ENCODE measurements at places on chromosomes 12 and 14. TPM values are rescaled to one million over a fixed set of nuclear protein-coding genes. Genes with fewer than 3 reads are reported as not detected.

- H3K4me1 ChIP-seq, result no peaks in the 10 kb centered on the region
- H3K27ac ChIP-seq, result no peak overlapping the region
- no peaks in the 10 kb centered on the region for H3K27me3 ChIP-seq
Measured at GRCh38 chr14:97762386-97762785, 965.2 kb downstream of the VRK1 start.

Gene KRT82
- total RNA-seq, result not detected

DNA sequence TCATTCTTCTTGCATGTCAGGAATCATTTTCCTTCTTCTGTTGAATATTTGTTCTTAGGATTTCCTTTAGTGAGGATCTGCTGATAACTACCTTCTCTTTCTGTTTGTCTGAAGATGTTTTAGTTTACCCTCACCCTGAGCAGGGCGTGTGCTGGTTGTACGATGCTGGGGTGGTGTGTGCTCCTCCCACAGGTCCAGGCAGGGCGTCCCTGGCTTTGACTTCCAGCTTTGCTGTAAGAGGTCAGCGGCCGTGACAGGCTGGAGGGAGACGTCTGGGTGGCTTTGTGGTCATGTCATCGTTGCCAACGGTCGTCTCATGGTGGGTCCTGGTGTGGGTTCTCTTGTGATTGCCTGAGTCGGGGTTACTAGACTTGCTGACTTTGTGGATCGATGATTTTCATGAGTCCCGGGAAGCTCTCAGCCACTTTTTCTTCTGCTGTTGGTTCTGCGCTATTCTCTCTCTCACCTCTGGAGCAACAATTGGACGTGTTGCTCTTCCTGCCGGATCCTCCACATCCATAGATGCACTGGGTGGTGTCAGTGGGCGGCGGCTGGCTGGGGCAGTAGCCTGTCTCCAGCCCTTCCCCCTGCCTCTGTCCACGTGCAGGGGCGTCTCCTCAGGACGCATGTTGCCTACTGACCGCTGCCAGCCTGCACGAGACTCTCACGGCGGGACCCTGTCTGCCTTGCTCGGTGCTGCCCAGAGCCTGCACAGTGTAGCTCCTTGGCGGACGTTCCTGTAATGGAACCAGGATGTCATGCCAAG is 8.4 kb downstream of the PACS2 start:
- no peak for DNase-seq
- no peak overlapping the region for H3K27ac ChIP-seq
- H3K36me3 ChIP-seq, result no peaks in the 10 kb centered on the region
- H3K27me3 ChIP-seq, result no peaks in the 10 kb centered on the region

Gene PLEKHG7
- total RNA-seq, result not detected

DNA sequence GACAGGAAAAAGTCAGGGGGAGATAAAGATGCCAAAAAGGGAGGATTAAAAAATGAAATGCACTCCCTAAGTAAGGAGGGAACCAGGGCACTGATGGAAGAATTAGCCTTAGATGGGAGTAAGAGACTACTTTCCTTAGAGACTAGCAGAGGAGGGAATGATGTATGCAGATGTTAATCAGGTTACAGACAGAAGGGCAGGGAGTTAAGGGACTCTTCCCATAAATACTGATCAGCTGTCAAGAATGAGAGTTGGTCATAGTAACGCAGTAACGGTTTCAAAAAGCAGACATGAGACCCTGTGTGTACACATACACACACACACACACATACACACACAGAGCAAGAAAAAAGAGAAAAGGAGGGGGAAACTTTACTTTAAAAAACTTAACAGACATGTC is 93.4 kb downstream of the PHLDA1 start:
- no peaks in the 10 kb centered on the region for H3K27me3 ChIP-seq
- H3K36me3 ChIP-seq, result no peaks in the 10 kb centered on the region
- no peaks in the 10 kb centered on the region for H3K4me1 ChIP-seq
- DNase-seq, result no peak
- H3K4me3 ChIP-seq, result no peak overlapping the region

GRCh38 chr14:79438696-79439342 is 772.5 kb downstream of the DIO2 start:
- no peaks in the 10 kb centered on the region for H3K36me3 ChIP-seq
- no peak overlapping the region for H3K4me3 ChIP-seq
- H3K4me1 ChIP-seq, result no peaks in the 10 kb centered on the region
- no peak for DNase-seq
- H3K27ac ChIP-seq, result no peak overlapping the region

Gene ANP32D
- total RNA-seq, result not detected

DNA sequence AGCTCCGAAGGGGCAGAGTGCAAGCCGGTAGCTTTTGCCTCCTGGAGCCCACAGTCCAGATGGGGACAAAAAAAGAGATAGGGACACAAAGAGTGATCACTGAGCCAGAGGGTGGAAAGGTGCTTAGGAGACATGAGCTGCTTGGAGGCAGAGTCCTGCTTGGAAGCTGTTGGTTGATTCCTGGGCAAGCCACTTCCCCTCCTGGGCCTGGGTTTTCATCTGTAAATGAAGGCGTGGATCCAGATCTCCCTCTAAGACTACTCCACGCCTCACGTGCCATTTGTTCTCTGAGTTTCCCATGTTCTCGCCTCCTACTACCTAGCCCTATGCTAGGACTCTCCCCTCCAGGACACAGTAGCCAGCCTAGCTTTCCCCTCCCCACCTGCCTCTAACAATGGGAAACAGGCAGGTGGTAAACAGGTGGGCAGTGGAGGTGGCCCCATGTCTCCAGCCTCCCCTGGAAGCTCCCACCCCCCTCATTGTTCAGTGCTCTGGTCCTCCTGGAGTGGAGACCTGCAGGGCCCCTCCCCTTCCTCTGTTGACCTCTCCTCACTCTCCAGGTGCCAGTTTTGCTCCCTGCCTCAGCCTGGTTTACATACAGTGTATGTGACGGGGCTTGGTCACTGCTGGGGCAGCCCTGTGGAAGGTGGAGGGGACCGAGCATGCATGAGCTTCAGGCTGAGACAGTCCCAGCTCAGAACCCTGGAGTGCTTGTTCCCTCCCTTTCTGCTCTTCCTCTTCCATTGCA is 3.8 kb downstream of the SERPINA3 start:
- H3K4me1 ChIP-seq, result no peaks in the 10 kb centered on the region
- no peaks in the 10 kb centered on the region for H3K27me3 ChIP-seq
- DNase-seq, result no peak

Gene LBHD2
- total RNA-seq, result not detected

All from adrenal gland (tissue), 19 donors.